ENCODE measurements at places on chromosomes 13 and 19.

GRCh38 chr13:98913741-98914140 lies 64.1 kb downstream of the DOCK9 start:
- no peak for DNase-seq

DNA sequence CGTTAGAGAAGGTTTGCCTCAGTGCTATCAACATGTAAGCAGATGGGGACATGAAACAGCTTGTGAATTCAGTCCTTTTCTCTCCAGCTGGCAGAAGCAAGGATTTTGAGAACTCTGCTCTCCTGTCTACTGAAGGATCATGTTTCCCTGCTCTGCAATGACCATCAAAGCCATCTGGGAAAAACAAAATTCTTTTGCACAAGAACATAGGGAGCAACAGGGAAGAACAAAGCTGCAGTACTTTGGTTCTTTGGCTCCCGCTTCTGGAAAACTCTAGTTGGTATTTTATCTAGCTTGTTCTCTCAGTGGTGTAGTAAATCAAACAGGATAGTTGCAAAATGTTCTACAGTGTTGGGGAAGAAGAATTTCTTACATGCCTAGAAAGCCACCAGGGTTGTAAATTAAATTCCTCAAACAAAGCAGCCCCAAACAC lies 270.4 kb downstream of the ENOX1 start:
- DNase-seq, result no peak

DNA sequence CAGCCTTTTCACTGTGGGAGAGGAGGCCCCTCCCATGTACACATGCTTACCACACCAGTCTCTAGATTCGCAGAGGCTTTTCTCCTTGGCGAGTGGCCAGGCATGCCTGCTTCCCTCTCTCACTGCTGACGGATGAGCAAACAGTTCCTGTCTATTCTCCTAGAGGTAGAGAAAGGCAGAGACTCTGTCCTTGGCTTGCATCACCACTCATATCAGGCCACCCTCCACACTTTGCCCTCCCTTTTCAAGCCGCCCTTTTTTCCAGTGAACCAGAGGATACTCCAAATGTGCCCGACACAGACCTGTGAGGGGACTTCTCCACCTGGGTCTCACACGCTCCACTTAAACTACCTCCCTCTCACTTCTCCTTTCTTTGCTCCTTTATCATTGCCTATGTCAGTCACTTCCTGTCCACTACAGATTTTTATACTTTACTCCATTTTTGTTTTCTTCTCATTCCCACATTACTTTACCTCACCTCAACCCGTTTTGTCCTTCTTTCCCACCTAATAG lies 284.6 kb downstream of the DNAJC15 start:
- DNase-seq, result peak; percentile 16

GRCh38 chr19:17762505-17763229 lies 11.4 kb downstream of the FCHO1 start:
- DNase-seq, result no peak

DNA sequence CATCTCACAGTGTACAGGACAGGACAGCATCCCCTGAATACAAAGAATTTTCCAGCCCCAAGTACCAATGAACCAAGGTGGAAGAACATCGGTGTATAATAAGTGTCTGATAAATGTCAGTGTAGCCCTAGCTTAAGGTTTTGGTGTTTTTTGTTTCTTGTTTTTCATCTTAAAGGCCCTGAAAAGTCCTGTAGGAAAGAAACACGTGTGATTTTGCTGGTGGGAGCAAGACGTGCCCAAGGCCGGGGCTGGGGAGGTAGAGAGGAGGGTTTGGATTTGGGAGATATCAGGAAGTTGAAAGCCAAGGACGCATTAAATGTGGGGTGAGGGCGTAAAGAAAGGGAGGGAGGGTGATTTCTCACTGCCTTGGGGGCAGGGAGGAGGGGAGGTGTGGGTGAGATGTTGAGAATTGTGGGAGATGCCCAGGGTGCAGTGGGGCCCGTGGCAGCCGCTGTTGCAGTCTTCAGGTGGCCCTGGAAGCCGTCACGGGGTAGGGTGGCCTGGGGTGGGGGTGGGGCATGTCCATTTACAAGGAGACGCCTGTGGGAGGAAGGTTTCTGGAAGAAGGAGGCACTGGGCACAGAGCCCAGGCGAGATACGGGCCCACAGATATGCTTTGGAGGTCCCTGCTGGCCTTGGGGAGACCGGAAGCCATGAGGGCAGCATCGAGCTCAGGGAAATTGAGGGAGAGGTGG lies 6.7 kb downstream of the CAMSAP3 start:
- no peak for DNase-seq

DNA sequence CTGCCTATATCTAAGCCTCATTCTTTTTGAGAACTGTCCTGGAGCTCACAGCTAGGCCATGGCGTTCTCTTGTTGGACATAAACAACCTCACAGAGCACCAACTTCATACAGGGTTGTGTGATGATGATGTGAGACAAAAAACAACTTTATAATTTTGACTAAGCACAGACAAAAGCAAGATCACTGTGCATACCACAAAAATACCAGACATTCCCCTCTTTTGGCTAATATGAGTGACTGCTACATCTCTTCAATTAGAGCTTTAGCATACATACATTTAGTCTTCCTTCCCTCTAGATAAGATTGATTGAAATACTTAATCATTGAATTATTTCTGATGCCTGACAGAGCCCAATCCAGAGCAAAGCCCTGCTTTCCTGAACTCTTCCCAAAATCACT lies 8.3 kb downstream of the MAB21L1 start:
- DNase-seq, result no peak

- no peak for DNase-seq
These were observed 61.1 kb downstream of the SLC15A1 start for GRCh38 chr13:98691360-98691759.

- DNase-seq, result no peak
These were observed 70.0 kb downstream of the MZT1 start for GRCh38 chr13:72657379-72657778.

DNA sequence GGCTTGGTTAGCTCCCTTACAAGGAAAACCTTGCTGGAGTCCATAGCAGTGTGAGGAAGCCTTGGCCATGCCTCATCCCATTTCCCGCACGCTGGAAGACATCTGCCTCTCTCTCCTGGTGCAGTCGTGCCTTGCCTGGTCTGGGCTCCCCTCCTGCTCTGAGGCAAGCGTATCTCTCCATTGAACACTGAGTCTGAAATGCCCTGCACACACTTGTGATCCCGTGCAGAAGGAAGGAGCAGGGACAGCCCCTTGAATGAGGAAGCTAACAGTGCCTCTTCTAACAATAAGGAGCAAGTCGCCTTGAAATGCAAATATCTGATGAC lies 407 bp upstream of the ZNF440 start:
- DNase-seq, result no peak

DNA sequence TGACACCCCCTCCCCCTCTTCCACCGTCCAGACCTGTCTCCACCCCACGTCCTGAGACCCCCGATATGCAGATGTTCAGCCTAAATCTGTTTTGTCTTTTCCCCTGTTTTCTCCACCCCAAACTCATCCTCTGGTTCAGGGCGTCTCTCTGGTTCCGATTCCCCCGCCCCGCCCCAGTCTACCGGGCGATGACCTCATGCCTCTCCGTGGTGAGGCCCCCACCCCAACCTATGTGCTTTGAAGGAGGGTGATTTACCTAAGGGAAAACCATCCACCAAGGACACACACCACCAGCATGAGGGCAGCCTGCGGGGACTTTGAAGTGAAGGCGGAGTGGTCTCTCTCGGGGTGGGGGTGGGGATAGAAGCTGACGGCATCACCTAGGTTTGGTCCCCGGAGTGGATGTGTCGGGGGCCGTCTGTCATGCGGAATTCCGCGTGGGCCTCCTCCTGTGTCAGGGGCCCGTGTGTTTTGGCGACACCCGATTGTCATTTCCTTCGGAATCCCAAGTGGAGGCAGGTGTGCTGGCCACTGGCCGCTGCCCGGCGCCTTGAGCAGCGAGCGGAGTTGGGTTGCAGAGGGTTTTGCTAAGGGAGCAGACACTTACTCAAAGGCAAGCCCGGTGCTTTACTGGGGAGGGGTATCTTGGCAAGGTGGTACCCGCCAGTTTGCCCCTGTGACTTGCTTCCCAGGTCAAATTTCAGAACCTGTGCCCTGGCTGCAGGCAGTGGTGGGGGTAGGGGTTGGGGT lies 1.4 kb downstream of the FZR1 start:
- no peak for DNase-seq

DNA sequence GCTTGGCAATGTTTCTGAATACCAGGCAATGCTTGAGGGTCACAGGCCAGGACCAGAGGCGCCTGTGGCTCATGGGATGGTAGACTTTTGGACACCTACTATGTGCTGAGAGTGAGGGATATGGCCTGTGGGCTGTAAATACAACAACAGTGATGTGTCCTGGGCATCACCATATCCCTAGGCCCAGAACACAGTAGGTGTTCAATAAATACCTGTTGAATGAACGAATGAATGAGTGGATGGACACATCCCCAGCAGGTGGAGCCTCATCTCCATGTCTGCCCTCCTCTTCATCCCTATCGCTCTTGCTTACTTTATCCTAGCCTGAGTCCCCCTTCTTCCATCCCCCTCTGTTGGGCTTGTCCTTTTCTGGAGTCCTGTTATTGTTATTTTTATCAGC lies 16.5 kb upstream of the NANOS2 start:
- no peak for DNase-seq

DNA sequence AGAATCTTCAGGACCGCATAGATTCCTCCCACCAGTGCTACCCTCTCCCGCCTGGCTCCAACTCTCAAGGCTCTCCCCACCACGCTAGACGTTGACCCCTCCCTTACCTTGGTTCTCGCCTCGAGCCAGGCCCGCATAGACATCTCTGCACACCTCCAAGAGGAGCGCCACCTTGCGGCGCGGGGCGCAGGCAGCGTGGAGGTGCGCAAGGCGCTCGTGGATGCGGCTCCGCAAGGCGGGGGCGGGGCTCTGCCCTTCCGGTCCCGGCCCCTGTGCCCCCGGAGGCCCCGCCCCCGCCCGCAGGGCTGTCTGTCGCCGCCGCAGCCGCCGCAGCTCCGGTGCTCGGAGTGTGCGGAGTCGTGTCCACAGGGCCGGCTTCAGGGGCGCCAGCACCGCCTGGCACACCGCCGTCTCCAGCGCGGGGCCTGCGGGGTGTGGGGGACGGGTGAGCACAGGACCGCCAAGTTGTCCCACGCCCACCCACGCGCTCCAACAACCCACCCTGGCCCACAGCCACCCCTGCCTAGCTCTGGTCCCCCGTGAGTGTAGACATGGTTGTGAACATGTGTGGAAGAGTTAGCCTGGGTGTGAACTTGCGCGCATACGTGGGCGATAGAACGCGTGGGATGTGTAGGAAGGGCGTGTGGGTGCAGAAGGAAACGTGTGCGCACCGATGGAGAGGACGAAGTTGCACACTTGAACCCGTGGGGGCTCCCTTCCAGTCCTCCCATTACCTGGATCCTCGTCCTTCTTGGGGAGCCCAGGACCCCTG lies 8.1 kb downstream of the RINL start:
- DNase-seq, result peak; percentile 62

GRCh38 chr13:30463787-30464495 lies 1.8 kb downstream of the HMGB1 start:
- DNase-seq, result peak; percentile 41

GRCh38 chr13:94967183-94968039 lies 255.1 kb upstream of the SOX21 start:
- no peak for DNase-seq

DNA sequence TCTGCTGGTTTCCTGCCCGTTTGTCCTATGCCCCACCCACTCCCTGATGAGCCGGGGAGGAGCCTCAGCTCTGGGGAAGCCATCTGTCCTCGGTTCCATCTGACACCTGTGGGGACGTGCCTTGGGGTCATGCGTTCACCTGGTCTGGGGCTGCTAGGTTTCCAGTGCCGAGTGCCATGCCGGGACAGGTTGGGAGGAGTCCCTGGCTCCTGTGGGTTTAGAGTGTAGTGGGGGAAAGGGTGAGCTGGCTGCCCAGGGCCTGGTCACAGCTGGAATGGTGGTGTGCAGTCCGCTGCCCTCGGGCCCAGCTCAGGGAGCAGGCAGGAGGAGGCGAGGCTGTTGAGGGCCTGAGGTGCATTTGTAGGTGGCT lies 2.5 kb downstream of the KDM4B start:
- DNase-seq, result no peak

- DNase-seq, result no peak
These were observed 10.6 kb downstream of the NOP53 start for GRCh38 chr19:47755762-47756626.

GRCh38 chr13:87677043-87677495 lies 5.9 kb downstream of the SLITRK5 start:
- no peak for DNase-seq

DNA sequence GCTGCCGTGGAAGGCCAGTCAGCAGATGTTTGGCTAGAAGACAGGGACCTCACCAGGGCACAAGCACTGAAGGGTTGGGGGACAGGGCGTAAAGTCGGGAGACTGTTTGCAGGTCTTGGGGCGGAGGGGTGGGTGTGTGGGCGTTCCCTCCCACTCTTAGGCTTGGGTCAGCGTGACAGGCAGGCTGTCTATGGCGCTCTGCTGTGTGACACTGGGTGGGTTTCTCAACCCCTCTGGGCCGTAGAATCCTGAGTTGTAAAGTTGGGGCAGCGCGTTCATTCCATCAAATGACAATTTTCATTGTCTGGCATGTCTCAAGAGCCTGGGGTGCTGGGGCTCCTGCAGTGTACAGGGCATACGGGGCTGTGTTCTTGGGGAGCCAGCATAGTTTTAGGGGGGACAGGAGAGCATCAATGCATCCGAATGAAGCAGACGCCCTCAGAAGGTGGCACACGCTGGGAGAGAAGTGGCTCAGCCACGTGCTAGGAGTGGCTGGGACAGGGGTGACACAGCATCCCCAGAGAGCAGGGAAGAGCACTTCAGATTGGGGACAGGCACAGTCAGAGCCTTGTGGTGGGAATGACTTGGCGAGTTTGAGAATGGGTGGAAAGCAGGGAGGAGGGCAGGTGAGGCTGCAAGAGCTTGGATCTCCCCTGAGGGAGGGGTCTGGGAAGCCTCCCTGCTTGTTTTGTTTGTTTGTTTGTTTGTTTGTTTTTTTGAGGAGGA lies 4.4 kb downstream of the CRTC1 start:
- no peak for DNase-seq

GRCh38 chr13:31204592-31204991 lies 4.8 kb downstream of the B3GLCT start:
- DNase-seq, result no peak

DNA sequence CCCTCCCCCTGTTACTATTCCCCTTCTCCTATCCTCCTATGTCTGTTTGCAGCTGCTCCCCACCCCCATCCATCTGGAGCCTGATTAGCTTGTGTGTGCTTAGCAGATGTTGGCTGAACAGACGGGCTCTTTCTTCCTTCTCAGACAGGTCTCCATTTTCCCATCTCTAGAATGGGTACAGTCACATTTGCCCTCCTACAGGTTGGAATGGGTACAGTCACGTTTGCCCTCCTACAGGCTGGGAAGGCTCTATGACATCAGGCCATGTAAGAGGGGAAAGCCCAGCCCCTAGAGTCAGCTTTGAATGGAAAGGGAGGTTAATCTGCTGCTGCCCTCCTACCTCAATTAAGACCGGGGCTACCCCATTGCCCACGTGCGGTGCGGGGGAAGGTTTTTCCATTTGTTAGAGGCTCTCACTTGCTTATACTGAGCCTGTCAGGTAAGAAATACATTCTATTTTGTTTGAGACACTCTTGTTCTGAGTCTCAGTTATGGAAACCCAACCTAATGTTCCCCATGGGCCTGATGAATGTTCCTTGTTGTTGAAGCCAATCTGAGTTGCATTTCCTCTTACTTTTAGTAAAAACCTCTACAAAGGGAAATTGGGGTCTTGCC lies 2.2 kb upstream of the CLEC17A start:
- DNase-seq, result no peak
